Choroid plexus epithelial cell (primary cell): ENCODE measurements at places on chromosomes 2 and 18.

GRCh38 chr2:42224422-42225067 lies 55.4 kb downstream of the EML4 start:
- peak; percentile 33 for DNase-seq

DNA sequence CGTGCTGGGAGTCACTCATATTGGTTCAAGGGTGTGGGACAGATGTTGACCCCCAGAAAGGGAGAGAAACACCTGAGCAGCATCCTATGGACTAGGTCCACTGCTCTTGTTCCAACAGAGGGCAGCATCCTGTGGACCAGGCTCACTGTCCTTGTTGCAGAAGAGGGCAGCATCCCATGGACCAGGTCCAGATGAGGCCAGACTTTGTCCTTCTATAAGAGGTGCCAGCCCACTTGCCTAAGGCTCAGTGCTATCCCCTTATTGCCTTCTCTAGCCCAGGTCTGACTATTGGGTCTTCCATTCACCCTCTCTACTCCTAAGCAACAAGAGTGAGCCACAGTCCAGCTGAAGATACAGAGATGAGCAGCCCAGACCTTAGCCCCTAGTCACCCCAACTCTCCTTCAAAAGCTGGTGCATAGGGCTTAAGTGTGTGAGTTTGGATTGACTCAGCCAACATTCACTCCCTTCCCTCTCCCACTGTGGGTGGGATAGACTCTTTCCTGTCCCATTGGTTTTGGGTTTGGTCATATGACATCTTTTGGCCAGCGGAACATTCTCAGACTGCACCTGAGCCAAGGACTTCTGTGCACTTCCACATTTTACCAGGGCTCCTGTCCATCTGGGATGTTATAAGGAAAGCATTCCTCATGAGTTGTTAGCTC lies 132.4 kb upstream of the GPC1 start:
- DNase-seq: no peak

DNA sequence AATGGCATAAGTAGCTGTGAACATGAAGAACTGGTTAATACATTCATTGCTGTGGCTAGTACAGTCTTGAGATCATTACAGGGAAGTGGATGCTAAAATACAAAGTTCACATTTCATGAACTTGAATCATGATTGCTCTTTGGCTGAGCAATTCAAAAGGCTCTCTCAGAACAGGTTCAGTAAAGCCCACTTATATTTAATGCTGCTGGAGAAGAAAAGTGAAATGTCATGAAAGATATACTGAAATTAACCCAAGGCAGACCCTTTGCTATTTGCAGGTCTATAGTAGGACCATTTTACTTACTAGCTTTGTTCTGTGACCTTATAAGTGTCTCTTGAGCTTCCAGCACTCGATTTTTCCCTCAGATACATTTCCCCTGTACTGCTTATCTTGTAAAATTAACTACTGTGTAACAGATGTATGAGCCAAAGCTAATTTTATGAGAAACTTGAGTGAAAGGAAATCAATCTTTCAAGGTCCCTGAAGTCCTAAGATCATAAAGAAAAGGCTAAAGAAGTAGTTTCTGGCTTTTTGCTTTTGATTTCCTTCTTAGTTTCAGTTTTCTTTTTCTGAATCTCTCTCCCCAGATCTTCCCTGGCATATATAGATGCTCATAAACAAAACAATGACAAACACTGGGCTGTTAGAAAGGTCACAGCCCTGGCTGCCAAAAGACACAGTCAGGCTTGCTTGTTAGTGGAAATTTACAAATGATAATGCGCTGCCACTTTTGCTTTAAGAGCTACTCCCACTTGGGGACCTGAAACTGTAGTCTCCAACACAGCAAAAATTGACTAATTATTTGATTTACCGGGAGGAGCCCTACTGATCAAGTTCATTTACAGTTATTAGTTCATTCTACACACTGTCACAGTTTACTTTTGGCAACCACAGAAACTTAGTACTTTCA lies 132.7 kb upstream of the XPO1 start:
- peak; percentile 68 for DNase-seq

DNA sequence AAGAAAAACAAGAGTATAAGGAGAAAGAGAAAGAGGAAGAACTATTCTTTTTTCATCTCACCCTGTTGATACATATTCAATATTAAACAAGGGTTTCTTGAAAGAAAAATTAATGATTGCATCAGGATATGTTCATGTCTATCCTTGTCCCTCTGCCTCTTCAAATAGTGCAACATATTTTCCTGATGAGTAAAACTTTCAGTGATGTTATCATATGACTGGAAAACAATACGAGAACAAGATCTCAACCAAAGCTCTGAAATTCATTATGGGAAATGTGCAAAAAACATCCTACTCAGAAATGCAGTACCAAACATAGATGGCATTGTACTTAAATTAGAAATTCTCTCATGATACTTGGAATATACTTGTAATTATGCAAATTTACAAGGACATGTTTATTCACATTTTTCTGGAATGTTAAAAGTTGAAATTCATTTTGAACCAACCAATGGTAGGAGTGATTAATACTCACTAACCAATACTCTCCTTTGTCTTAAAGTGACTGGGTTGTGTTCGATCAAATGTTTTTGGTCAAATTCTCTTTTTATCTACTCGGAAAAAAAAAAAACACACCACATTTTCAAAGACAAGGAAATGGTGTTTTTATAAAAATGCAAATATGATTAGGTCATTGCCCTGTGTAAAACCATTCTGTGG lies 148.9 kb upstream of the GULP1 start:
- DNase-seq: peak; percentile 84

- DNase-seq: no peak
These were observed 1015.0 kb downstream of the BCL11A start for GRCh38 chr2:59538398-59538911.

DNA sequence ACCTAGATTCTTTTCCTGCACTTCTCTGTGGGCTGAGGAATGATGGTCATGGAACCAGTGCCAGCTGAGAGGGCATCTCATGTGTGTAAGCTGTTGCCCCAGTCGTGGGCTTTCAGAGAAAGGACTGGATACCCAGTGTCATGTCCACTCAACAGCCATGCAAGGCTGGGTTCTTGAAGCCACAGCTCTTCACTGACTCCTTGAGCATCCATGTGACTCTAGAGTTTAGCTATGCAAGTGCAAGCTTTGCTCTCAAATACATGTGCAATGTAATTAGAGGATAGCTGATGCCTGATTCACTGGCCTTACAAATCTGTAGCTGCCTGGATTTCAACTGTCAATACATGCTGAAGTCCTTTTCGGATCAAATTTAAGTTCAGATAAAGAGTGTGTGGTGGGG lies 46.8 kb upstream of the EML6 start:
- no peak for DNase-seq
